Cardiac septum (tissue), 1 donor: ENCODE measurements at places on chromosomes 5 and 9.

- no peak for DNase-seq
These were observed 112.6 kb upstream of the CPEB4 start for GRCh38 chr5:173775261-173776197.

DNA sequence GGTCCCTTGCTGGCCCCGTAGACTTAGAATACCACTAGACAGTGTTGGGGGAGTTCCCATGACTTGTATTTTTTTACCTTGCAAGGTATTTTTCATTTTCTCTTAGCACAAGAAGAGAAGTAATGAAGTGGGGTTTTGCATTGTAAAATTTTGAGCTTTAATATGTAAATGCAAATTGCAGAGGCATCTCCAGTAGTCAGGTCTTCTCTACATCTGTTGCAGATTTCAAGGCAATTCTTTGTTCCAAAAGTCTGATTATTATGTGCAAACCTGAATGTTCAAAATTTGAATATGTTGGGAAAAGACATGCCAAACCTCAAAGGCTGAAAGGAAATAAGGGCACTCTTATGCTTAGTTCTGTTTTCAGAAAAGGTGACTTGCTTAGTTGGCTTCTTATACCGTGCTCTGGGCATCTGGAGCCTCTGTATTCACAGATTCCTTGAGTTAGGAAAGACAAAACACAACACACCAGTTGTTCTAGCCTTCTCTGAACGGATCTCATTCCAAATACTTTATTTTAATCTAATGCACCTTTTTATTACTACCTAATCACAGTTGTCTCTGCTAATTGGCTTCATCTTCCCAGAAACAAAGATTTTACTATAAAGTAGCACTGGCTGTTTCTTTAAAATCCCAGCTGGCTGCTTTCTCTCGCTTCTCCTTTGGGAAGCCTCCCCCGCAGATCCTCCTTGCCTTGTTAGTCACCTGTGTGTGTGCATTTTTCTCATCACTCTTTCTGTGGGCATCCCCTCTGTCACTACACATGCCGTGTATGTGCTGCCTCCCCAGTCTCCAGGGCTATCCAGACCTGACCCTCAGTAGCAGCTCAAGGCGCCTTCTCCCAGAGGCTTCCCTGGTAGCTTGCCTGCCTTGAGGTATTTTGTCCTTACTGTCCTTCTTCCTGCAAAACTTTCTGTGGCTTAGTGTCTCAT is 138.2 kb downstream of the TLE4 start:
- no peak for DNase-seq

DNA sequence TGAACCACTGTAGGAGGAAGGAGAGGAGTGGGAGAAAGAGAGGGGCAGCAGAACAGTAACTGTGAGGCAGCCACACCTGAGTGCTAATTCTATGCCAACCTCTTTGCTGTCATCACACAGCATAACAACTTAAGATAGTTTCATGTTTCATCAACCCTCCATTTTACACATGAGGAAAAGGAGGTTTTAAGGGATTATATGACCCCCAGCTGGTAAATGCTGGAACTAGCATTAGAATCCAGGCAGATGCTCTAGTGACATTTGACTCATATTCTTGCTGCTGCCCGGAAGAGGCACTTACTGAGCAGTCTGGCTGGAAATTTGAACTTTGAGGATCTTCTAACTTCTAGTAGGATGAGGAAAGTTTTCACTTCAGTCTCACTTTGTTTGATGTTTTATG is 24.1 kb upstream of the VLDLR start:
- DNase-seq = no peak

DNA sequence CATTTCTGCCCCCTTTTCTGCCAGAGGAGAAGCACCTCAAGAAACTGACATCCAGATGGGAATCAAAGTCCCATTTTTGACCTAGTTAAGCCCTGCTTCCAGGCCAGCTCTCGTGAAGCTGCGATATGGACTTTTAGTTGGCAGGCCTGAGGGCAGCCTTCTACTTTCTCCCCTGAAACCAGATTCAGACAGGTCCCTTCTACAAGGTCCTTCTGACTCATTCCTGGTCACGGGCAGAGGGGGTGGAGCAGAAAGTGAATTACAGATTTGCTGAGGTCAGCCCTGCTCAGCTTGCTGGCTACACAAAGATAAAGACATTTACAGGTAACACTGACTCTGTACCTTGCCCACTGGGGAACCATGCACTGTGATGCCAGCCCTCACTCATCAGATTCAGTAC is 52.8 kb upstream of the TUT7 start:
- DNase-seq = no peak

DNA sequence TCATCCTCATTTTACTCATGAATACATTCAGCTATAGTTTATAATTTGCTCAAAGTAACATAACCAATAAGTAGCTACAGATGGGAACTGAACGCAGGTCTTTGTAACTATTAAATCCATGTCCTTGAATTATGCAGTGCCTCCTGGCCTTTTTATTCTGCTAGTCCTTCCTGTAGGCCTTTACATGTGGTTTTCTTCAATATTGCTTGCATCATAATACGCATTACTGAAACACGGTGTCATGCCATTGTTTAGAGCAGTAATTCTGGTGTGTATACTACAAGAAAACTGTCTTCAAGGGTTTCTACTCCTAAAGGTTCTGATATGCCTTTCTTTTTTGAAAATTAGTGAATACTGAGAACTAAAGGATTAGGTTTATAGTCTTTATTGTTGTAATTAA is 20.7 kb downstream of the CWC27 start:
- no peak for DNase-seq

DNA sequence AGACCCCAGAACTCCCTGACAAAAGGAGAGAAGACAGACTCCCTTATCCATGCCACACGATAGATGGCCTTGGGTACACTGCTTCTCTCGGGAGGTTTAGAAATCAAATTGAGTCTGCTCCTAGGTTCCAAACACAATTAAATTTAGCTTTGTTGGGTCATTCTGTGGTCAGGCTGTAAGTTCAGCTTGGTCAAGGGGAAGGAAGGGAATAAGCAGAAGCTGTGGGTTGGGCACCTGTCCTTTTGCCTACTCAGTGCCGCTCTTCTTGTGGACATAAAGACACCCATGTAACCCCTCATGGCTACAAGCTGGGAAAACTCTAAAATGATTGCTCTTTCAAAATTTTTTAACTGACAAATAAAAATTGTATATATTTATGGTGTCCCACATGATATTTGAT is 19.1 kb upstream of the AK3 start:
- no peak for DNase-seq

- DNase-seq = no peak
These were observed 44.6 kb upstream of the CACNA1B start for GRCh38 chr9:137832830-137833590.

DNA sequence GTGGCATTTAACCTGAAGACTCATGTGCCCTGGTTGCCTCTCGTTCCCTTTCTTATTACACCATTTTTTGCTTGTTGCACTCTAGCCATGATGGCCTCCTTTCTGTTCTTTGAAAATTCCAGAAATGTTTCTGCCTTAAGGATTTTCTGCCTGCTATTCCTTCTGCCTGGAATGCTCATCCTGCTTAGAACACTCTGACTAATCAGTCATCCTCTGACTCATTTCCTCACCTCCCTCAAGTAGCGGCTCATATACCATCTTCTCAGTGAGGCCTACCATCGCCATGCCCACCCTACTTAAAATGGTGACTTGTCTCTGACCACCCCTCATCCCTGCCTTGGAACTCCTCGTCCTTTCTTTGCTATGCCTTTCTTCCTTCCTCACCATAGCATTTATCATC is 68.8 kb downstream of the KIF4B start:
- DNase-seq = no peak

DNA sequence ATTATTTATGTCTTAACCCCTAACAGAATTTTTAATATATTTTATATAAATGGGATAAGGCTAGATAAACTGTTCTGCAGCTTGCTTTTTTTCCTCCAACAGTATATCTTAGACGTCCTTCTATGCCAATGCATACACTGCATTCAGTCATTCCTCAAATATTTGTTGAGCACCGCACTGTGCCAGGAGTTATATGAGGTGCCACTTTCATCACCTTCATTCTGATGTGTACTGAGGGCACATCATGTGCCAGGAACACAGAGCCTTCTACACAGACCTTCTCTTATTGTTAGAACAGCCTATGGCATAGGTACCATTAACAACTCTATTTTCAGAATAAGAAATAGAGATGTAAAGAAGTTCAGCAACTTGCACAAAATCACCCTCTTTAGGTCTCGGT is 570.1 kb downstream of the CDK5RAP2 start:
- DNase-seq = no peak

DNA sequence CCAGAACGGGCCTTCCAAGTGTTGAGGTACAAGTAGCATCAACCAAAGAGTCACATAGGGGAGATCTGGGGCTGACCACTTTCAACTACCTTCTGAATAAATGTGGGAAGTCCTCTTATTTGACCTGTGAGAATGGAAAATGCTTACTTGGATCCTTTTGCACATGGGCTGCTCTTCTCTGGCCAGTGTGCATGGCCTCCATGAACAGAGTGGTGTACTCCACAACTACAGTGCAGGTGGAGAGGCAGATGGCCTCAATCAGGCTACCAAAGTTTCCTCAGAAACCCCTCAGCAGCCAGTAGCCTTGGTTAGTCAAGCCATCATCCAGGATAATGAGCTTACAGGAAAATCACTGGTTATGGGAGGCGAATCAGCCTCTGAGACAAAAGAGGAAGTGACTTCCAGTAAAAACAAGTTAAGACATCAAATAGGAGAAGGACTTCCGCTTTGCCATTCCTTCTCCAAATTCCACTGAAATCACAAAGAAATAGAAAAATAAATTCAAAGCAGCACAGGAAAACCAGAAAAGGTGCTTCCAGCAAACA is 18.3 kb upstream of the FCHO2 start:
- no peak for DNase-seq

DNA sequence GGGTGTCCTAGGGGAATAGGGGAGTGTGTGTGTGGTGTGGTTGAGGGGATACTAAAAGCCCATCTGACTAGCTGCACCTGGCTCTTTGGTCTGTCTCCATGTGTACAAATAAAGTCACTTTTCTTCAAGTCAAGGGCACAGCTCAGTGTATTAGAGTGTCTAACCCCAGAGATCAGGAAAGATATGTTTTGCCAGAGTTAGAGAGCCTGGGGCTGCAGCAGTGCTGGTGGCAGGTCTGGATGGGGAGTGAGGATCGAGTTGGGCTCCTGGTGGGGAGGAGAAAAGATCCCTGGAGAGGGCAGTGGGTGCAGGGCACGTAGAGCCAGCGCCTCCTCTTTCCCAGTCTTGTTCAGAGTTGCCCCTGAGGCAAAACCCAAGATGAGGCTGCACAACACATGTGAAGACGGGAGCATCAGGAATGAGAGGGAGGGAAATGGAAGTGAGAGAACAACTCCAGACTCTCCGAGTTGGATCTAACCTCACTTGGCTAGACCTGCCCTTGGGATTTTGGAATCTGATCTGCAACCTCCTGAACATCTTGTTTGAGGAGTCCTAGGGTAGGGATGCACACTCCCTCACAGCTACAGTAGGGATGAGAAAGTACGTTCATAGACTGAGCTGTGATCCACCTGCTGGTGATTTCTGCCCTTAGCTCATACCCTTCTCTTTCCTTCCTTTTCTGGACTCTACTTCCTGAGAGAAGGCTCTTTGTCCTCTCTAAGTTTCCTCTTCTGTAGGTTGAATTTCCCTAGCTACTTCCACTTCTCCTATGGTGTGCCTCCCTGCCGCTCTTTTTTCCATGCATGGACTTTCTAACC is 309.9 kb downstream of the ZSWIM6 start:
- no peak for DNase-seq

DNA sequence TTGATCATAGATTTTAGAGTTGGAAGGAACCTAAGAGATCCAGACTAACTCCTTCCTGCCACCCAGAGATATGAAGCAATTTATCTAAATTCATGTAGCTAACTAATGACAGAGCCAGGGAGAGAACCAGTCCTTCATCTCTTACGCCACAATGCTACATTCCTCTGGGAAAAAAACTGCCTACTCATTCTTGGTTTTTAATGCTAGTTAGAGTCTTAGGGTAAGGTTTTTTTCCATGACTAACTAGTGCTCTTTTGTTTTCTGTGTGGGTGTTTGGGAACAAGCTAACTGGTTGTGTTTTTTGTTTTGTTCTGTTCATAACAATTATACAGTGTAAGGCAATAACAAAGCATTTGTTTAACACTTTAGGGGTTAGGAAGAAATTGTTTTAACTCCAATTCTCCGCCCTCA is 52.4 kb downstream of the SLC44A1 start:
- no peak for DNase-seq

DNA sequence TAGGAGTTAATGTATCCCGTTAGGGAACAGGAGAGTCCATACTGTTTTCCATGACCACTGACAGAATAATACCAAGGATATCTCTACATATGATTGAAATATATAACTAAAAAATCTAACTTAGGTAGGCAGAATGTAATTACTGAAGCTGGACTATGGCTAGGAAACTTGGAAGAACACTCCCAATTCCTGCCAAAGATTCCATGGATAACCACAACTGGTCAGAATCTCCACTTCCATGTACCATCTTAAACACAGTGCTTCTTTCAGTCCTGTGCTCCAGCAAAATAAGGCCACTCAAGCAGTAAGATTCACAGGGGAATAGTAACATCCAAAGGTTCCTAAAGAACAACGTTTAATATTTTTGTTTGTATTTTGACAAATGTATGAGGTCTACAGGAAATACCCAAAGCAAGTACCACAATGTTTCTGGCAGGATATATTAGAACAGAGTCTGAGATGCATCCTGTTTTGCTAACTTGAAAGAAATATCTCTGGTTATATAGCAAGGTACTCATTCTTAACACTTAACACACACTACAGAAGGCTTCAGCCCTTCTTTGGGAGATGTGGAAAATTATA is 295.0 kb downstream of the ADAMTS6 start:
- DNase-seq = no peak

DNA sequence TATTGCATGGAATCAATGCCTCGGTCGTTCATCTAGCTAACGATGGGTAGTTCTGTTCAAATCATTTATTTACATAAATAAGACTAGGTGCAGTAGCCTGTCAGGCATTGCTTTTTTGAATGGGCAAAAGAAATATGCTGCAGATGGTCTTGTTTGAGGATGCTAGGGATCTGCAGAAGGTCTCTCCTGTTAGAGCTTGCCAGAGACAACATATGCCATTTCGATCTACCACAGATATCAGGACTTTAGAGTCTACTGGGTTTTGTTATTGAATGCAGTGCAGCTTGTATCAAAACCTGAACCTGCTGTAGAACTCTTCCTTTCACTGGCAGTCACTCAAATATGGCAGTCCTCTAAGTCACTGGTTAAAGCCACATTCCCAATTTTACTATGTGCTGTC is 381.1 kb upstream of the CDH10 start:
- DNase-seq = no peak

GRCh38 chr9:32742296-32742695 is 41.0 kb upstream of the TMEM215 start:
- no peak for DNase-seq

DNA sequence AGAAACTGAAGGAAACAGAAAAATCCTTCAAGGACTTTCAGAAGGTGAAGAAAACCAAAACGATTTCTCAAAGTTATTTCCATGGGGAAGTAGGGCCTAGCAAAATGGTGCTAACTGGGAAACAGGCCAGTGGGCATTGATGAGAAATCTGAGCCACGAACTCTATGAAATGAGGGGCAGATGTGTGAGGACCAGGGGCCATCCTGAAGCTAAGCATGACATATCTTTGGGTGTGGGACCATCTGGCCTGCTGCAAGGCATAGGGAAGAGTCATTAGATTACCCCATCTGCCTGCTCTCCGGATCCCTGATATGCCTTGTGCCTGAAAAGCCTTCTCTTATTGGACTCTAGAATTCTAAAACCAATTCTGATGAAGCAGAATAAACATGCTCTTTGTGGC is 143.8 kb downstream of the PALM2AKAP2 start:
- no peak for DNase-seq
